SIG-M5 (cell line): ENCODE measurements at places on chromosomes 1 and 21.

GRCh38 chr1:161214369-161214768 is 726 bp upstream of the FCER1G start:
- DNase-seq = no peak

- DNase-seq = no peak
Measured at GRCh38 chr1:236489710-236490377, 33.9 kb upstream of the LGALS8 start.

- no peak for DNase-seq
Measured at GRCh38 chr1:111538343-111539025, 35.1 kb upstream of the ADORA3 start.

DNA sequence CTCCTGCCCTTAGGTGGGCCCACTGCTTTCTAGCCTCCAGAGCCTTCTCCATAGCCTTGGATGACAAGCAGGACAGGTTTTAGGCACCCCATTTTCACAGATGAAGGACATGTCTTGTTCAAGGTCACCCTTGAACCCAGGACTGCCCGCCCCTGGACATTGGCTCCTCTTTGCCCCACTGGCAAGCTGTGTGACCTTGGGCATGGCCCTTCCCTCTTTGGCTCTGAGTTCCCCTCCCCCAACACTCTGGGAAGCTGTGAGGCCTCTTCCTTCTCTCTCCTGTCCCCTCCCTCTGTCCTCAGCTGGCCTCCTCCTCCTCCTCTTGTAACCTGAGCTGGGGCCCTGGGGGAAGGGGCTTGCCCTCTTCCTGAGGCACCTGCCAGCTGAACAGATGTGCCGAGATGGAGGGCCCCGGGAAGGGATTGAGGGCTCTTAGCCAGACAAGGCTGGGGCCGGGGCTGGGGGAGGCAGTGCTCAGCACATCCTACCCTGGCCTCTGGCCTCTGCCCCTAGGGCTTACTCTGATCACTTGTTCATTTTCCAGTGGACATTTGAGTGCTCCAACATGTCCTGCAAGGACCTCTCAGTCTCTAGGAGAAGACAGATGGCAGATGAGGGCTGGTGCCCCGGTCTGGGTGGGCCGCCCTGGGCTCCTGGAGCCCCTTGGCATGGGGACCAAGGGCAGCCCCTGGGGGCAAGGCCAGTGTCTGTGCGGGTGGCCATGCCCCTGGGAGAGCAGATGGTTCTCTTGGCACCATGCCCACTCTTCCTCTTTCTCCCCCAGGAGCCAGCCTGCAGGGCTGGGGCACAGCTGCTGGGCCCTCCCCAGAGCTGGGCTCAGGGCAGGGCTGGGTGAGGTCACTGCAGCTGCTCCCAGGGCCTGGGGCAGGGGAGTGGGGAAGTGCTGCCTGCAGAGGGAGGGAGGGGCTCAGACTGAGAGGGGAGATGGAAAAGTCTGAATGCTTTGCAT is 10.7 kb downstream of the FOXO6 start:
- DNase-seq = no peak

DNA sequence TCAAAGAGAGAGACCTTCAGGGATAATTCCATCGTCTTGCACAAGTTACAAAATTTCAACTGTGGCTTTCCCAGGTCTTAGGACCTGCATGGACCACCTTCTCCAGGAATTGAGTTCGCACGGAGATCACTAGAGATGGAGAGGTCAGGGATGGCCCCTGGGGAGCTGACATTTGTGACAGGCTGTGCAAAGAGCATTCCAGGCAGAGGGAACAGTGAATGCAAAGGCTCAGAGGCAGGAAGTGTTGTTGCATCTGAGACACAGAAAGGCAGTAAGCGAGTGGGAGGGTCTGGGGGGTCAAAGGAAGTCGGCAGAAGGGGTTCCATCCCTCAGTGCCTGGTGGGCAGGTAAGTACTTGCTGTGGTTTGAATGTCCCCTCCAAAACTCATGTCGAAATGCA is 9.5 kb upstream of the SELENON start:
- no peak for DNase-seq

DNA sequence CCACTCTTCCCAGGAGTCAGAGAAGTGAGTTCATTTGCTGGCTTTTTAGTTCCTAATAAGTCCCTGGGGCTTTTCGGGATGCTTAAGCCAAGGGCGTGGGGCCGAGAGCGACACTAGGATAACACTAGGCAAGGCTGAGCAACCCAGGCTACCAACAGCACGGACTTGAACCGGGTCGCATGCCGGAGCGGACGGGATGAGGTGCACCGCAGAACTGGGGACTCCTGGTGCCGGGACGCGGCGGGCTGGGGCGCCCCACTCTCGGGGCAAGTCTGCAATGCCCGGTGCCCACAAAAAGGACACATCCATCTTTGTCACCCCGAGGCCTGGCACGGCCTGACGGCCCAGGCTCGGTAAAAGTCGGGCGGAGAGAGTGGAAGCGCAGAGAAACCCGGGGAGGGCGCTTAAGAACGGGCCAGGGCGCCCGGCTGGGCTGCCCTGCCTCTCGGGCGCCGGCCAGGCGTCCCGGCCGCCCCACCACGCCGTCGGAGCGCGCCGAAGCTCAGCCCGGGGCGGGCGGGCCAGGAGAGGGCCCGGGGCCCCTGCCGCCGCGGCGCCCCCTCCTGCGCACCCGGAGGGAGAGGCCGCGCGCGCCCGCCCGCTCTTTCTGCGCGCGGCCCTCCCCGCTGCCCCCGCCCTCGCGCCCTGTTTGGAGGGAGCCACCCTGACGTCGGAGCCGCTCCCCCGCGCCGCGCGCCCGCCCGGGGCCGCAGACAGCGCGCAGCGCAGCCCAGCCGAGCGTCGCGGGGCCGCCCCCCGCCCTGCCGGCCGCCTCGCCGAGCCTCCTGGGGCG is at the start of gene NBL1:
TSS of gene NBL1 (plus strand) at position 710 of the 793 bp plus-strand sequence. CDS start 10,720 bp downstream, outside the sequence.
- no peak for DNase-seq

DNA sequence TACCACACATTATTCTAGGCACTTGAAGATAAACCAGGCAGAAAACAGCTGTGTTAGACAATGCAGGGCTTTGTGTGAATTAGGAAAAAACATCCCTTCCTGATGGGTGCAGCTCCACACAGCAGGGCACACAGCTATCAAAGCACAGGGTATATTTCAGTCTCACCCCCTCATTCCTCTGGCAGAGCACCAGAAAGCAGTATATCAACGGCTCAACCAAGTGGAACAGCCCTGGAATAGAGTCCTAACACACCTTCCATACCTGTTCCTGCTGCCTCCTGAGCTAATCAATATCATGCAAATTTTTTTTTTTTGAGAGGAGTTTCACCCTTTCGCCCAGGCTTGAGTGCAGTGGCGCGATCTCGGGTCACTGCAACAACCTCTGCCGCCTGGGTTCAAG is 32.1 kb downstream of the LYST start:
- no peak for DNase-seq

GRCh38 chr21:43272591-43272990 is 103.8 kb downstream of the CRYAA start:
- no peak for DNase-seq

GRCh38 chr1:82848043-82848442 is 1047.3 kb downstream of the ADGRL2 start:
- no peak for DNase-seq

DNA sequence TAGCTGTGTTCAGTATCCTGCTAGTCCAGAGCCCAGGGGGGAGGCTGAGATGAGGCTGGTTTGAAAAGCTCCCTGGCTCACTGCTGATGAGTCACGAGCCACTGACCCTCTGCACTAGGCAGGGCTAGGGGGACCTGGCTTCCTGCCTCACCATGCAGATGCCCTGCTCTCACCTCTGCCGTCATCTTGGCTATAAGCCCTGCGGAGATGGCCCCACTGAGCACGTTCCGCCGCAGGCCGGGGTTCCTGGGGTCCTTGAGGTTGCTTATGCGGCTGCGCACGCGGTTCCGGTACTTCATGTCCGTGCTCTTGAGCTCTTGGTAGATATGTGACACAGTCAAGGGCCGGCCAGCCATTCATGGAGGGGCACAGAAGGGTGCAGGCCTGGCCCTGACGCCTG is 24.1 kb upstream of the ZNF436 start:
- DNase-seq = no peak

GRCh38 chr1:161069241-161069640 is 450 bp downstream of the ARHGAP30 start:
- no peak for DNase-seq

GRCh38 chr1:188062456-188062855 is 1233.7 kb downstream of the PLA2G4A start:
- no peak for DNase-seq

DNA sequence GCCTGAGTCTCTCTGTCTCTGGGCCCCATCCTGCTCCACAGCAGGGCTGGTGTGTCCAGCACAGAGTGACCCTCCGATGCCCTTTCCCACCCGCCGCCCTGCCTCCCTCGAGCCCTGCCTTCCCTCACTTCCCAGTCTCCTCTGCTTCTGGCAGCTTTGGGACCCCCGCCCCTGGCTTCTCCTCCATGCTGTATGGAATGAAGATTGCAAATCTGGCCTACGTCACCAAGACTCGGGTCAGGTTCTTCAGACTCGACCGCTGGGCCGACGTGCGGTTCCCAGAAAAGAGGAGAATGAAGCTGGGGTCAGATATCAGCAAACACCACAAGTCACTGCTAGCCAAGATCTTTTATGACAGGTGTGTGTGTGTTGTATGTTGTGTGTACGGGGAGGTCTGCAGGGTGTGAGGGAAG is 14.3 kb downstream of the MOV10 start:
- no peak for DNase-seq

DNA sequence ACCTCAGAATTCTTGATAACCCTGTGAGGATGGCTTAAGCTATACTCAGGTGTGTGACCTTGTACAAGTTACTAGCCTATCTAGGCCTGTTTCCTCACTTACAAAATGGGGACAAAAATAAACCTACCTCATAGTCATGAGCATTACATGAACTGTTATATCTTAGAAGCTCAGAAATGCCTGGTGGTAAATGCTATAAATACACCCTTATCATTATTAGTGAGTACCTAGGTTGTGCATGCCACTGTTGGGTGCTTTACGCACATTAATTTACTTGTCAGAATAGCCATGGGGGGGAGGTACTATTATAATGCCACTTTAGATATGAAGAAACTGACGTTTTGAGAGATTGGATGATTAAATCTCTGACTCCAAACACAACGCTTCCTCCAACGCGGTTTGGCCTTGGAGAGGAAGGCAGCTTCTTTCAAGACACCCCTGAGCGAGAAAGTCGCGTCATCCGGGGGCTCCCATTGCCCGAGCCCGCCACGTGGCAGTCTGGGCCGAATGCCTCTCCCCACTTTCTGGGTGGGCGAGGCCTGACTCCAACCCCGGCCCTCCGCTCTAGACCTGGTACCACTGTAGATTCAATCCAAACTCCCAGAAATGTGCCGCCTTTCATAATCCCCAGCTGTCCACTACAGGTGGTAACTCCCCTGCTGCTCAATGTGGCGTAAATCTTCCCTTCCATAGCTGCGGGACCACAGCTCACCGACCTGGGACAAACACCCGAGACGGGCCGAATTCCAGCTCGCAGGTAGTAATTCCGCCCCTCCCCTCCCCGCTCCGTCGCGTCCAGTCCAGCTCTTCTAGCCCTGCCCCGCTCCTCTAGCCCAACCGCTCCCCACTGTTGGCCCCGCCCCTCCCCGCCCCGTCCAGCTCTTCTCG is 771 bp upstream of the RAD54L start:
- DNase-seq = no peak
